Trophoblast cell (in vitro differentiated cells and primary cell): ENCODE measurements at places on chromosomes 7 and 10.

GRCh38 chr10:63558132-63558784 is 37.1 kb downstream of the REEP3 start:
- H3K4me1 ChIP-seq, result no peaks in the 10 kb centered on the region
- no peak overlapping the region for H3K4me3 ChIP-seq
- DNase-seq, result no peak
- no peaks in the 10 kb centered on the region for H3K36me3 ChIP-seq
- H3K27me3 ChIP-seq, result no peaks in the 10 kb centered on the region
- no peak overlapping the region for H3K27ac ChIP-seq

DNA sequence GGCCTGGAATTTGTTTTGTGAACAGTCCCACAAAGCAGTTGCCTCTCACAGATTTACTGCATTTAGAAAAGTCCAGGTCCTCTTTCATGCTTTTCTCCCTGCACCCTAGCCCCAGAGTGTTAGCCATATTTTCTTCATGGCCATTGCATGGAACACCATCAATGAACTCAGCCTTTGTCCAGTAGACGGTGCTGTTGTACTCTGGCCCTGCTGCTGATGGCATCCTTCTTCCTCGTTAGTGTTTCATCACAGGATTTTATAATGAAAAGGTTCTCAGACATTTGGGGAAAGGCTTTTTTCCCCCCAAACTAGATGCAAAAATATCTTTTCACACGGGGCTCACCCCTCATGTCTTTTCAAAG is 93.0 kb upstream of the SLC25A13 start:
- no peak overlapping the region for H3K27ac ChIP-seq
- no peaks in the 10 kb centered on the region for H3K27me3 ChIP-seq
- no peaks in the 10 kb centered on the region for H3K4me1 ChIP-seq
- H3K4me3 ChIP-seq, result no peak overlapping the region
- peak; percentile 56 for DNase-seq

- H3K27ac ChIP-seq, result no peak overlapping the region
- H3K36me3 ChIP-seq, result no peaks in the 10 kb centered on the region
- H3K27me3 ChIP-seq, result no peaks in the 10 kb centered on the region
- peaks cover 2% of the 10 kb centered on the region for H3K4me1 ChIP-seq
Observed at GRCh38 chr7:106807474-106807873, 57.6 kb upstream of the PIK3CG start.

DNA sequence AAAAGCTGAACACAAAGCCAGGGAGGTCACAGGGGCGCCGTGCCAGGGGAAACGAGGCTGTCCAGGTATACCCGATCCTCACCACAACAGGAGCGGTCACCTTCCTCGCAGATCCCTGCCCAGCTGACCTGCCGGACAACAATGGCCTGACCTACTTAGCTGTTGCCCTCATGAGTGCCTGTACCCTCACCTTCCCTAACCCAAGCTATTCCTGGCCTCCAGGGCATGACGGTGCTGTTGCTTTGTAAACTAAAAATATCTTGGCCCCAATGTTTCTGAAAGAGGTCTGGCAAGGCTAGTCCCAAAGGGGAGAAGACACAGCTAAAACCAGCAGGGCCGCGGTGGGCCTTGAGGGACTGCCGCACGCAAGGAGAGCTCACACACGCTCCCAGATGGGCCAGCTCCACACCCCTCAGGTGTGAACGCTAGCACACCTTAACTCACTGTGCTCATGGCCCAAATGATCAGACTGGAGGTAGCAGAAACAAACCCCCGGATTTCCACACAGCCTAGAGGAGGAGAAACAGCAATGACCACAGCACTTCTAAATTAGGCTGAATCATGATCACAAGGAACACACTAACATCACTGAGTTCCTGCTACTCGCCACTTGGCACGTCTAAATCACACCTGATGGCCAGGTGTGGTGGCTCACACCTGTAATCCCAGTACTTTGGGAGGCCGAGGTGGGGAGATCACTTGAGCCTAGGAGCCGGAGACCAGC is 66.3 kb upstream of the CYTH3 start:
- no peak overlapping the region for H3K27ac ChIP-seq
- H3K36me3 ChIP-seq, result peaks cover 4% of the 10 kb centered on the region
- no peak overlapping the region for H3K4me3 ChIP-seq
- peak; percentile 64 for DNase-seq

DNA sequence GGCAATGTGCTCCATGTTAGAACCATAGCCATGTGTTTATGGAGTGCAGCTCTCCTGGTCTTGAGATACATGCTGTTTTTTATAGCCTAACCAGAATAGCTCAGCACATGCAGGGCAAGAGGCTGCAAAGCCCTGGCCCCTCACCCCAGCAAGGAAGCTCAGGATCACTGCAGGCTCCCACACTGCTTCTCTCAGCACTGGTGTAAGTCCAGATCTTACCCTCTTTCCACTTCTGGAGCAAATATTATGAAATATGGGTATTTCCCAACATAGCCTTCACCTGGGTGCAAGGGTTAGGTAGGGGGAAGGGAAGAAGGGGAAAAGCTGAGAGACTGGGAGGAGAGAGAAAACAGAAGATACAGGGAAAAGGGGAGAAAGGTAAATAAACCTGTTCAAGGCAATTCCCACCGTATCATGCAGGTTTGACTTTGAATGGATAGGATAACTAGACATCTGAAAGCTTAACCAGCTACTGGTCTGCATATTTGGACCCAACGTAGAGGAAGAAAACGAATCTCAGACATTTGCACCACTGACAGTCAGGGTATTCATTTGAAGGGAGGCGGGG is 19.7 kb downstream of the SKIDA1 start:
- no peaks in the 10 kb centered on the region for H3K36me3 ChIP-seq
- H3K4me3 ChIP-seq, result no peak overlapping the region
- no peaks in the 10 kb centered on the region for H3K27me3 ChIP-seq
- H3K27ac ChIP-seq, result no peak overlapping the region
- H3K4me1 ChIP-seq, result peaks cover 21% of the 10 kb centered on the region

DNA sequence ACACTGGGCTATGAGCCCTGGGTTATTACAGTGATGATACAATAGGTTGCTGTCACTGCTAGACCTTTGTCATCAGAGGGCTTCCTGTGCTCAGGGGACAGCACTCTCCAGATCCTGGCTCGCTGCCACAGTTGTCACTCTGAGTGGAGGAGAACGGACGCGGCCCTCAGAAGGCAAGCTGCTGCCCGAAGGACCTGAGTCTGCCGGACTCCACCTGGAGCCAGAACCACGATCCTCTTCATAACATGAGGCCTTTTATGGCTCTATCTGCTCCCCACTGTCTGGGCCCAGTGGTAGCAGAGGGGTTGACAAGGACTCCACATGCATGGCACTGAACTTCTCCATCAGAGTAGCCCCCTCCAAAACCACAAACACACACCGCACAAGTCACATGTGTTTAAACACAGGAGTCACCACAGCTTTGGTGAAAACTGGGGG is 94.7 kb upstream of the EFCAB10 start:
- no peaks in the 10 kb centered on the region for H3K27me3 ChIP-seq
- H3K36me3 ChIP-seq, result no peaks in the 10 kb centered on the region
- H3K4me1 ChIP-seq, result peaks cover 13% of the 10 kb centered on the region
- no peak overlapping the region for H3K4me3 ChIP-seq
- DNase-seq, result no peak

DNA sequence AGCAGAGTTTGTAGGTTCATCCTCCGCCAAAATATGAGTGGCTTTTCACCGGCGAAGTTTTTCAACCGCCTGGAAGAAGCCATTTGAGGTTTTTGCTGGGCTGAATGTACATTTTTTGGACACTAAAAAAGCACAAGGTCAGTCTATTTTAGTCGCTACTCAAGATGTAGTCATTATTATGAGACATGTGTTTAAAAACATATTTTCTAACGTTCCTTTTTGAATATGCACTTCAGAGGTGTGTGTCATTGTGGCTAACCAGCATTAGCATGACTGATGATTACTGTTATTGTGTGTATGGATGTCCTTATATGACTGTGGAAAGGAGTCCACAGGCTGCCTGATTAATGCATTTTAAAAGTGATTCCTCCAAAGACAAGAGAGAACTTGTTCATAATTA is 605.4 kb downstream of the INHBA start:
- no peak overlapping the region for H3K27ac ChIP-seq
- H3K36me3 ChIP-seq, result no peaks in the 10 kb centered on the region
- H3K4me3 ChIP-seq, result no peak overlapping the region
- H3K4me1 ChIP-seq, result no peaks in the 10 kb centered on the region
- H3K27me3 ChIP-seq, result no peaks in the 10 kb centered on the region

- H3K27ac ChIP-seq, result no peak overlapping the region
- no peak for DNase-seq
- H3K4me3 ChIP-seq, result no peak overlapping the region
- no peaks in the 10 kb centered on the region for H3K36me3 ChIP-seq
Observed at GRCh38 chr7:101303102-101303701, 18.4 kb downstream of the IFT22 start.

GRCh38 chr10:119806334-119807130 is 66.1 kb downstream of the MCMBP start:
- H3K36me3 ChIP-seq, result peaks cover 8% of the 10 kb centered on the region
- H3K4me3 ChIP-seq, result no peak overlapping the region
- DNase-seq, result no peak

GRCh38 chr7:94258418-94259300 is 136.0 kb upstream of the COL1A2 start:
- no peaks in the 10 kb centered on the region for H3K4me1 ChIP-seq
- no peak overlapping the region for H3K4me3 ChIP-seq
- no peaks in the 10 kb centered on the region for H3K27me3 ChIP-seq
- no peaks in the 10 kb centered on the region for H3K36me3 ChIP-seq

DNA sequence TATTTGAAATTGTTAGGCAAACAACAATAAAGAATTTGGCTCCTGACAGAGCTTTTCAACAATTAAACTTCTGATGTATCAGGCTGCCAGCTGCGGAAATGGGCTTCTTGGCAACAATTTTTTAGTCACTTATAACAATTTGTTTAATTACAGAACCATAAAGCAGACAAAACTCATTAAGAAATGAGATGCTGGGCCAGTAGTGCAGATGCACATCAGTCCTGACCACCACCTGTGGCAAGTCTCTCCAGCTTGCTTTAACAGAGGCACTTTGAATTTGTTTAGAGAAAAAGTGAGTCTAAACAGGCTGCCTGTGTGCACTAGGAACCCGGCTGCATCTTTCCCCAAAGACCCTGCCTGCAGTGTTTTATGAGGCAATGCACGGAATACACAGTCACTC is 1124.4 kb downstream of the NXPH1 start:
- no peak overlapping the region for H3K4me3 ChIP-seq
- DNase-seq, result no peak
- no peaks in the 10 kb centered on the region for H3K36me3 ChIP-seq

- H3K4me3 ChIP-seq, result no peak overlapping the region
- DNase-seq, result no peak
- no peak overlapping the region for H3K27ac ChIP-seq
- H3K27me3 ChIP-seq, result no peaks in the 10 kb centered on the region
- H3K4me1 ChIP-seq, result no peaks in the 10 kb centered on the region
Observed at GRCh38 chr10:24115403-24115802, 93.5 kb upstream of the KIAA1217 start.

- no peak overlapping the region for H3K27ac ChIP-seq
- H3K4me1 ChIP-seq, result no peaks in the 10 kb centered on the region
- DNase-seq, result no peak
- no peaks in the 10 kb centered on the region for H3K36me3 ChIP-seq
- H3K27me3 ChIP-seq, result no peaks in the 10 kb centered on the region
- H3K4me3 ChIP-seq, result no peak overlapping the region
Observed at GRCh38 chr10:85612833-85613232, 753.8 kb downstream of the GRID1 start.

DNA sequence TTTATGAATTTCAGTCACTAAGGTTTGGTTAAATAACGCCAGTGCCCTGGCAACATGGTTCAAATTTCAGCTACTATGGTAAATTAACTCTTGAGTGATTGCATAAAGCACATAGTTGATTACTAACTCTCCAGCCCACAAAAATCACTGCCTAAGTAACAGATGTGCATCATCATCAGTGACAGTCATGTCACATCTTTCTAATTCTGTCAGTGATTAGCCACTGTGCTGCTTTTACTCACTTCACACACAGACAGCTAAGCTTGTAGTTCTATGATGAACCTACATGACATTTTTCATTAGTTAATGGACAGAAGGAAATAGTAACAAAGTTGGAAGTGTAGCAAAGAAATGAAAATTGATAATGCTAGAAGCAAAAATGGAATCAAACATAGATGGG is 108.9 kb downstream of the DNAH11 start:
- H3K27me3 ChIP-seq, result no peaks in the 10 kb centered on the region
- H3K4me1 ChIP-seq, result no peaks in the 10 kb centered on the region
- H3K4me3 ChIP-seq, result no peak overlapping the region
- H3K36me3 ChIP-seq, result no peaks in the 10 kb centered on the region

GRCh38 chr10:91105269-91105668 is 115.2 kb upstream of the PCGF5 start:
- no peaks in the 10 kb centered on the region for H3K27me3 ChIP-seq
- H3K27ac ChIP-seq, result no peak overlapping the region

GRCh38 chr7:1210979-1211608 is 21.6 kb upstream of the UNCX start:
- H3K4me1 ChIP-seq, result no peaks in the 10 kb centered on the region
- H3K27me3 ChIP-seq, result no peaks in the 10 kb centered on the region
- no peak overlapping the region for H3K27ac ChIP-seq
- H3K4me3 ChIP-seq, result no peak overlapping the region
- H3K36me3 ChIP-seq, result no peaks in the 10 kb centered on the region
- DNase-seq, result no peak

DNA sequence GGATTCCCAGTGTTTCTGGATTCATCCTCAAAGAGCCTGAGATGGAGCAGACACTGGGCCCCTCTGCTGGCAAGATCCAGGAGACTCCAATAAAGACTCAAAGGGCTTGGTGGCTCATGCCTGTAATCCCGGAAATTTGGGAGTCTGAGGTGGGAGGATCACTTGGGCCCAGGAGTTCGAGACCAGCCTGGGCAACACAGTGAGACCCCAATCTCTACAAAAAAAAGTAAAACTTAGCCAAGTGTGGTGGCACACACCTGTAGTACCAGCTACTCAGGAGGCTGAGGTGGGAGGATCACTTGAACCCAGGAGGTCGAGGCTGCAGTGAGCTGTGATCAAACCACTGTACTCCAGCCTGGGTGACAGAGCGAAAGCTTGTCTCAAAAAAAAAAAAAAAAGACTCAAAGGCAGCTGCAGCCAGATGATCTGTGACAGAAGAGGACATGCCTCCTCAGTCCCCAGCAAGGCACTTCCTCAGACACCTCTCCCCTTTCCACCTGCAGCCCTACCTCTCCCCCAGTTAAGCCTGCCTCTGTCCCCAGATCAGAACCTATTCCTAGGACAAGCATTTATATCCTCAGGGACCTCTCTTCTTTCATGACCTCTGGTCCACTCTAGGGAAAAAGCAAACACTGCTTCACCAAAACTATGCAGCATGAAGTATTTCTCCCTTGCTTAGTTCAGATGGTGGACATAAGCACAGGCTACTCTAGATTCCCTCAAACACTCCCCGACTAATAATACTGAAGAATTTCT is 27.9 kb downstream of the PDLIM1 start:
- H3K27me3 ChIP-seq, result no peaks in the 10 kb centered on the region
- H3K27ac ChIP-seq, result peak overlapping the region; percentile 90
- H3K4me3 ChIP-seq, result no peak overlapping the region
- DNase-seq, result no peak
- peaks cover 38% of the 10 kb centered on the region for H3K4me1 ChIP-seq

- no peak overlapping the region for H3K4me3 ChIP-seq
- H3K36me3 ChIP-seq, result peaks cover 3% of the 10 kb centered on the region
- H3K27me3 ChIP-seq, result no peaks in the 10 kb centered on the region
- peak overlapping the region; percentile 18 for H3K27ac ChIP-seq
- no peaks in the 10 kb centered on the region for H3K4me1 ChIP-seq
- peak; percentile 90 for DNase-seq
Observed at GRCh38 chr10:121527690-121528089, 70.6 kb downstream of the FGFR2 start.

GRCh38 chr7:157996359-157997079 is 591.1 kb downstream of the PTPRN2 start:
- no peak overlapping the region for H3K4me3 ChIP-seq
- no peak overlapping the region for H3K27ac ChIP-seq
- H3K36me3 ChIP-seq, result no peaks in the 10 kb centered on the region
- DNase-seq, result no peak
- no peaks in the 10 kb centered on the region for H3K4me1 ChIP-seq
